Peyer's patch (tissue), 4 donors: ENCODE measurements at places on chromosomes 13 and 19. TPM values are rescaled to one million over a fixed set of nuclear protein-coding genes. Genes with fewer than 3 reads are reported as not detected.

ZNF627 gene
- total RNA-seq, result 6.3 TPM

FGF22 gene
- not detected for total RNA-seq

HTR2A gene
- total RNA-seq, result 0.35 TPM

CCDC169 gene
- total RNA-seq, result not detected

PRR12 gene
- 13.5 TPM for total RNA-seq

CLEC11A gene
- total RNA-seq, result 3.3 TPM

NTN5 gene
- total RNA-seq, result 6.8 TPM

PRODH2 gene
- not detected for total RNA-seq

NLRP9 gene
- total RNA-seq, result not detected

PSG5 gene
- total RNA-seq, result not detected

RDH8 gene
- total RNA-seq, result not detected

CEACAM16 gene
- not detected for total RNA-seq

C19orf85 gene
- total RNA-seq, result not detected

JUND gene
- 702 TPM for total RNA-seq

ZNF470 gene
- total RNA-seq, result 2.8 TPM

COL4A2 gene
- total RNA-seq, result 110 TPM

ZNF229 gene
- 0.54 TPM for total RNA-seq

CGB1 gene
- total RNA-seq, result not detected

CPAMD8 gene
- total RNA-seq, result 2.6 TPM

C19orf33 gene
- 267 TPM for total RNA-seq

TMEM238 gene
- total RNA-seq, result 19.8 TPM

SHANK1 gene
- not detected for total RNA-seq

CEACAM3 gene
- total RNA-seq, result not detected

SLC1A6 gene
- total RNA-seq, result not detected

FFAR3 gene
- total RNA-seq, result 1.1 TPM

GRIN3B gene
- not detected for total RNA-seq

PEG3 gene
- total RNA-seq, result 0.53 TPM

ACP5 gene
- 16.5 TPM for total RNA-seq

AP1M2 gene
- total RNA-seq, result 79.7 TPM

MARK4 gene
- total RNA-seq, result 24.6 TPM

NDUFS7 gene
- total RNA-seq, result 165 TPM

MVB12A gene
- total RNA-seq, result 52.2 TPM

ZNF536 gene
- total RNA-seq, result 1.4 TPM

SPACA4 gene
- not detected for total RNA-seq

TMEM259 gene
- 393 TPM for total RNA-seq

CRB3 gene
- total RNA-seq, result 245 TPM
